ENCODE measurements at places on chromosomes 7 and 10.

DNA sequence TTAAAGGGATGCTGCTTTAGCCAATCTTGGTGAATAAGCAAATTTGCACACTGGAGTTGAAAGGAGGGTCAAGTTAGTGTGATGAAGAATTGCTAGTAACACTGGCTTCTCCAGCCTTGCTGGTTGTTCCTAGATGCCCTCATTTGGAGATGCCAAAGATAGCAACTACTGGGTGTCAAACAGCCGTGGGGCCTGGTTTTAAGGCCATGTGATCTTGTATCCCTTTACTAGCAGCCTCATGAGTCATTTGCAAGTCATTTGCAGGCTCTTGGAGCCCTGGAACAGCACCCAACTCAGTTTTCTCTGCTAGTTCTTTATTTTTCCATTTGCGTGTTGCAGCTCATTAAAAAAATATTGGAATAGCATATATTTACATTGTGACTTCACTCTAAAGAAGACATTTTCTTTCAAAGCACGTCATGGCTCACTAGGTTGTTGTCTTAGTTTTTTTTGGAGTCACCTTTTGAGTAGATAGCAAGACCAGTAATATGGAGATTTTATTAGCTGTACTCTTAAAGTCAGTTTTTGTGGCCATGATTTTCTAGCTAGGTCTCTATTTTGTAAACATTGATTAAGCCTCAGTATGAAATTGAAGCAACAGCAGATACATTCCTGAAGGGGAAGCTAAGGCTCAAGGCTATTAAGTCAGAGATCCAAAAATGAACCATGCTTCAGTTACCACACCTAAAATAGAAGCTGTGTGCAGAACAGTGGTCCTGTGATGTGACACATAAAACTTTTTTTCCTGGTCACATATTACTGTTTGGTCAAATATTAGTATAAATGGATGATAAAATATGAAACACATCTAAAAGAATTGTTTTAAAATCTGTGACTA lies 1.3 kb downstream of the LSMEM1 start:
- DNase-seq: no peak

DNA sequence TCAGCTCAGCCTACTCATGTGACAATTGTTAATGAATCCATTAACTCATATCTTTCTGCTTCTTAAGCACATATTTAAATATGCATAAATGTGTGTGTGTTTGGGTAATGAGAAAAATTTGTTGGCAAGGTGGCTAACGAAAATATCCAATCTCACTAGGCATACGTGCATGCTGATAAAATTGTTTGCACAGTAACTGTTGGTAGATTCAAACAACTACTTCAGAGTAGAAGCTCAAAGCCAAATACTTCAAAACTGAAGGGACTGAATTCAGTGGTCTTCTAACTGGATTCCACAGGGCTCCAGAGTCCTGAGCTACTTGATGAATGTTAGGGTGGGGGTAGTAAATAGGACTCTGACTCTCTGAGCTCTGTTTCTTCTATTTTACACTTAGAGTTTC lies 757.0 kb downstream of the GRM8 start:
- no peak for DNase-seq

DNA sequence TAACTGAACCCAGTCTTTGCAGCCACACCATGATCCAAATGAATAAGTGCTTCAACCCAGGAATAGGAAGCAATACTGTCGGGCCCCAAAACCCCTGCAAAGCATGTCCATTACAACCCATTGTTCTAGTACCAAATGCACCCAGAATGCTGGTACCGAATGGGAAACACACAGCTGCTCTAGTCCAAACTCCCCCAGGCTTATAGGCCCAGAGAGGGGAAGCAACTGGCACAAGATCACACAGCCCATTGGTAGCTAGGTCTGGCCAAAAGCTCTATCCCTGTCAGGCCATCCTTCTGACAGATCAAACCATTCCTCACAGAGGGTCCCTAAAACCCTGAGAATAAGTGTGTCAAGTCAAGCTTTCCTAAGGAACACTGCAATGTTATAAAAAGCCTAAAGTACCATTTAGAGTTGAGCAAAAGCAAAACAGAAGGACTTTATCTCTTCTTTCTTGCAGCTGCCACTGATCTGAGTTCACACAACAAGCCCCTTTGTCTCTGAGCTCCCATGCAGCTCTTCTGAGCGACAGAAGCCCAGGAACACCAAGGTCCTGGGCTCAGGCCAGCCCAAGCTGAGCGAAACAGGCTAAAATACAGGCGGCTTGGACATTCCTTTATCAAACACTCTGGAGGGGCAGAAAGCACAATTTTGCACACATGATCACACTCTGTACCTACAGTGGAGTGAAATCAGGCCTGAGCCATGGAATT lies 116.7 kb downstream of the SGMS1 start:
- DNase-seq: no peak

GRCh38 chr7:115782696-115783490 lies 247.7 kb downstream of the TFEC start:
- peak; percentile 61 for DNase-seq

- DNase-seq: no peak
Observed at GRCh38 chr7:144780071-144780608, 55.7 kb downstream of the TPK1 start.

- no peak for DNase-seq
Observed at GRCh38 chr10:79437111-79437814, 8.2 kb downstream of the ZCCHC24 start.

Data from NCI-H82 (cell line).